ENCODE measurements at places on chromosomes 5 and 9.
A peak's percentile ranks its signal among the peaks of the same experiment; 100 is the strongest.

DNA sequence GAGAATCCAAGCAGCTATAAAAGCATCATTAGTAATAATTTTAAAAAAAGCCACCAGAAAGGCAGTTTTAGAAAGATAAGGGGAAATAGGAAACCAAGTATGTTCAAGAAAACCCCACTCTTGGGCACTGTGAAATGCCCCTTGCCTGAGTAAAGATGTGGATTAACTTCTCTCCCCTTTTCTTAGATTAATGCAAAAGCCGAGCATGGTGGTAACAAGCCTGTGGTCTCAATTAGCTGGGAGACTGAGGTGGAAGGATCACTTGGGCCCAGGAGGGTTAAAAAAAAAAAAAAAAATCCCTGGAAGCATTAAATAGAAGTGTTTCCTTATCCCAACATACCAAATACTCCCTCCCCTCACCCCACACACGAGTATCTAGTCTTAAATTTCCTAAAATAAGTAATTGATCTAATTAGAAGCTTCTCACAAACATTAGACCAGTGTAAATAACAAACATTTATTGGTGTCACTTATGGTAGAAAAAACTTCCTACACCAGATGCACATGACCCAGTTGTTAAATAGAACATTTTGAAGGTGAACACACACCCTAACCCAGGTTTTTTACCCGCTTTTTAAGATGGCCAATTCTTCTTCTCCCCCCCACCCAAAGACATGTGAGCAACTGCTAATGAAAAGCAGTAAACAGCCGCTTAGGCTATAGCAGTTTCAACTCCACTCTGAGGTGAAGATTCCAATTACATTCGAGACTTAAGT is 5.2 kb downstream of the HSPA5 start:
- peaks cover 38% of the 10 kb centered on the region for H3K4me1 ChIP-seq
- no peak overlapping the region for H3K4me3 ChIP-seq
- no peak for DNase-seq
- H3K27me3 ChIP-seq: no peaks in the 10 kb centered on the region
- no peak overlapping the region for H3K27ac ChIP-seq

- H3K4me3 ChIP-seq: peak overlapping the region; percentile 59
- no peak for DNase-seq
- H3K27ac ChIP-seq: peak overlapping the region; percentile 88
- H3K4me1 ChIP-seq: peaks cover 32% of the 10 kb centered on the region
- no peaks in the 10 kb centered on the region for H3K36me3 ChIP-seq
These were observed 644 bp downstream of the BRD3 start for GRCh38 chr9:134066913-134067851.

DNA sequence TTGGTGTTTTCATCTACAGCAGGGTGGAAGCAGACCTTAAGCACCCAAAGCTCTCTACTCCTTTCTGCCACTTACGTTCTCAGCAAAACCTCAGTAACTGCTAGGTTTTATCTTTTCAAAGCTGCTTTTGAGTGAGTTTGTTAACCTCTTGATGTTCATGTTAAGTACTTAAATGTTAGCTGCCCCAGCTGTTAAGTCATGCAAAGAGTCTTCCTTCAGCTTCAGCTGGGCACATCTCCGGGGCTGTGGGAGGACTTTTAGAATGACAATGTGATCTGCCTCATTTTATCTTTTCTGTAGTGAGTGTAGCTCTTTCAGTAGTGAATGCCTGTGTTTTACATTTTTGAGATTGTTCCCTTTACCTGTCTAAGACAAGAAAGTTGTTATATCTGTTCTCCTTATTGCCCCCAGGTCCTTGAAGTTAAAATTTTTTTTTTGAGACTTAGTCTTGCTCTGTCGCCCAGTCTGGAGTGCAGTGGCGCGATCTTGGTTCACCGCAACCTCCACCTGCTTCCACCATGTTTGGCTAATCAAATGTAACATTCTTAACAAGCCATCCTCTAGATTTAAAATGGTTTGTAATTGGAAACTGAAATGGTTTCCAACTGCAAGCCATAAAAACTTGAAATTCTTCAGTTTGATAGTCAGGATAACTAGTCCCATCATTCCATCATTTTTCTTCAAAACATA is 19.6 kb downstream of the KDM4C start:
- H3K27ac ChIP-seq: no peak overlapping the region
- DNase-seq: no peak
- no peaks in the 10 kb centered on the region for H3K27me3 ChIP-seq
- no peaks in the 10 kb centered on the region for H3K36me3 ChIP-seq

DNA sequence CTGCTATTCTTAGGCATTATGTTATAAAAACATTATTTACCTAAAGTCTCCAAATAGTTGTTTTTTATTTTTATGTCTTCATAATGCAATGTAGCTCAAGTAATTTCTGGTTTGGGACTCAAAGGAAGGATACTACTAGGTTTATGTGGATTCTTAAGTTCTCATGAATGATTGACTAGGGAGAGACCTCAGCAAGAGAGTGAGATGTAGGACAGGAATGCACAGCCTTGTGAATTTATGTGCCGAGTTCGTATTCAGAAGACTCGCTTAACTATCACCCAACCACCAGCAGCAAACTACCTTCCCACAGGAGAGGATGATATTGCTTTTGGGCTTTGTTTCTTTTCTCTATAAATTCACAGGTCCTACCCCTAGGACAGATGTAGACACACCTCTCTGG is 282.9 kb downstream of the ARHGEF28 start:
- H3K27me3 ChIP-seq: no peaks in the 10 kb centered on the region
- DNase-seq: no peak
- H3K36me3 ChIP-seq: no peaks in the 10 kb centered on the region
- H3K27ac ChIP-seq: no peak overlapping the region

DNA sequence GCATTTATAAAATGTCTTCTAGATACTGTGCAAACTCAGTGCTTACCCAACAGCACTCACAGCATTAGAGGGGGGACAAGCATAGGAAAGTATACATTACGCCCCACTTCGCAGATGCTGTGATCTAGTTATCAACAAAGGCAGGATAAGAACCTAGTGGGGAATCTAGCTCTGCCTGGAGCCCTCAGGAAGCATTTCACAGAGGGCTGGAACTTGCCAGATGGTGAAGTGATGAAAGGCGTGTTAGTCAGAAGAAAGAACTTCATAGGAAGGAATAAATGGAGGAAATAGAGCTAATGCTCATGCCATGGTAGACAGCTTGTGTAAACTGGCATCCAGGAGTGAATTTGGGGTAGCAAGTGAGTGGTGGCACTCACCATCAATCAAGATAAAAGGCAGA is 25.8 kb downstream of the DIRAS2 start:
- no peak overlapping the region for H3K27ac ChIP-seq
- no peaks in the 10 kb centered on the region for H3K36me3 ChIP-seq
- no peaks in the 10 kb centered on the region for H3K4me1 ChIP-seq
- no peak for DNase-seq
- no peaks in the 10 kb centered on the region for H3K27me3 ChIP-seq
- no peak overlapping the region for H3K4me3 ChIP-seq

- no peak overlapping the region for H3K4me3 ChIP-seq
- peaks cover 10% of the 10 kb centered on the region for H3K4me1 ChIP-seq
- no peak for DNase-seq
- H3K27me3 ChIP-seq: peaks cover 19% of the 10 kb centered on the region
- no peaks in the 10 kb centered on the region for H3K36me3 ChIP-seq
These were observed 13.1 kb upstream of the IFNA14 start for GRCh38 chr9:21252721-21253547.

- peaks cover 8% of the 10 kb centered on the region for H3K4me1 ChIP-seq
- no peak for DNase-seq
- no peak overlapping the region for H3K4me3 ChIP-seq
- H3K36me3 ChIP-seq: no peaks in the 10 kb centered on the region
These were observed 54.5 kb downstream of the AK8 start for GRCh38 chr9:132823370-132824145.
